ENCODE measurements at places on chromosomes 2 and 18.

GRCh38 chr2:162581959-162582798 lies 238.2 kb downstream of the GCA start:
- DNase-seq = no peak

DNA sequence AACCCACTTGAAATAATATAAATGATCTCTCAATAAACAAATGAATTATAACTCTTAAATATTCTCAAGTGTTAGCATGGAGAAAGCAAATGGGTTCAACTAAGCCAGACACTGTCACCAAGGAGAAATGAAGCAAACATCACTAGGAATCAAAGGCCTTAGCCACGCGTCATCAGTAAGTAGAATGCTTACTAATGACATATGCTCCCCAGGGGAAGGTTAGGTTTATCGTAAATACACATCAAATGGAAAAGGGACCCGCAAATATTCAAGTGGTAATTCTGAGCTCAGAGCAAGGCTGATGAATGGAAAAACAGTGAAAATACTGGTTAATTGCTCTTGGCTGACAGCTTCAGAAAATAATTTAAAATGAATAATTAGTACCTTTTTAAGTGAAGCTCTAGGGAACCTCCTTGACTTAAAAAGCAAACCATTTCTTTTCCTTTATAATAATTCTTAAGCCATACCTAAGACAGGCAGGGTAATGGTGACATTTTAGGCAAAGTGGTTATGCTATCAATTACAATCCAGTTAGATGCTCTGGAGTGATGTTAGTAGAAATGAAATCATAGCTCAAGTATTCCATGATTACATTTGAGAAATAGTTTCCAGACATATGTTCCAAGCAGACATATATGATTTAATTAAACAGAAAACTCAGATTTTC lies 101.5 kb downstream of the ALPK2 start:
- no peak for DNase-seq

DNA sequence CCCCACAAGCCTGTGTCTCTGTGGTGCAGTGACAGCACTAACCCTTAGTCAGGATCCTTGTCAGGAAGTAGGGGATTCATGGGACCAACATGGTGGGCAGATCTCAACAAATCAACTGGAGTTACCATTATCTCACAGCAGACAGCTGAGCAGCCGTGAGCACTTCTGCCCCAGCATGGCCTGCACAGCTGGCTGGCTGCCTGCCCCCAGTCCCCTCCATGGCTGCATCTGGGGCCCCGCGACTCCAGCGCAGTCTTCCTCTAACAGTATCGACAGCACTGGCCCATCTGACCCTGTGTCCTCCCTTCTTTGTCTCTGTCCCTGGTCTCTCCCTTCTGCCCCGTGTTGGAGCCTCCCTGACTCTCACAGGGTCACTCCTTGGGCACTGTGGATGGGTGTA lies 4.7 kb upstream of the ADCY3 start:
- no peak for DNase-seq

DNA sequence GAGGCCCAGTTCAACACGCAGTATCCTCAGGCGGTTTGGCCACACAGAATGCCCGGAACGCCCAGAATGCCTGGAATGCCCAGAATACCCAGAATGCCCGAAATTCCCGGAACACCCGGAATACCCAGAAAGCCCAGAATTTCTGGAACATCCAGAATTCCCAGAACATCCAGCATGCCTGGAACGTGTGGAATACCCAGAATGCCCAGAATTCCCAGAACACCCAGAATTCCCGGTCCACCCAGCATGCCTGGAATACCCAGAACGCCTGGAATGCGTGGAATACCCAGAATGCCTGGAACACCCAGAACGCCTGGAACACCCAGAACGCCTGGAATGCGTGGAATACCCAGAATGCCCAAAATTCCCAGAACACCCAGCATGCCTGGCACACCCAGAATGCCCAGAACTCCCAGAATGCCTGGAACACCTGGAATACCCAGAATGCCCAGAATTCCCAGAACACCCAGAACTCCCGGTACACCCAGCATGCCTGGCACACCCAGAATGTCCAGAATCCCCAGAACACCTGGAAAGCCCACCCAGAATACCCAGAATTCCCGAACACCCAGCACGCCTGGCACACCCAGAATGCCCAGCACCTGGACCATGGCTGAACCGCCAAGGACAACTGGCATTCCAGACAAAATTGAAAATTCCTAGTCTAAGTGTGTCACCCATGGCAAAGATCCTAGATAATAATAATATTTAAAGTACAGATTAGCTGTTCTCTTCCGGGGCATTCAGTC lies 487.4 kb upstream of the SALL3 start:
- no peak for DNase-seq

DNA sequence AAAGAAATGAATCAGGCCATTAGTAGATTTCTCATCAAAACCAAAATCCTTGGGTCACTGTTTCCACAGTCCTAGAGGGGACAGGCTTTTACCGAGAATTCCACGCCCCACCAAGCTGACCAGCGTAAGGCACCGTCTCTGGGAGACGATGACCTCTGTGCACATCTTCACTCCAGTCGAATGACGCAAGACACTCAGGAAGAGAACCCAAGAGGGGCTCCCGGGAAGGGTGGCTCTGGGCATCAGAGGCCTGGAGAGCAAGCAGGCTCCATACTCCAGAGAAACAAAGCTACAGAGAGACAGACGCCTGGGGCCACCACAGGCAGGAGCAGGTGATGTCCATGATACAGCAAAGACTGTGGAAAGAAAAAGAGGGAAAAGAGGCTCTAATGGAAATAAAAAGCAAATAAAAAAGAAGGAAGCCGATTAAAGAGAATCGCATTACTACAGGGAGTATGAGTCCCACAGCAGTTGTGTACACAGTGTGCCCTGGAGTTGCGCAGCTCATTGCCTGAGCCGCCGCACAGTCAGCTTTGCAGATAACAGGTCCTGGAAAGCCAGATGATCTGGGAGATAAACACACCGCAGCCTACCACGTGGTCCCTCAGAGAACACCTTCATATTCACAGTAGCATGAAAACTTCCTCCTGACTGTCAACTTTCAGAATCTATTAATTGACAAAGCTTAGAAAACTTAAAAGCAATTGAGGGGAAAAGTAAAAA lies 572.7 kb upstream of the SALL3 start:
- DNase-seq = no peak

DNA sequence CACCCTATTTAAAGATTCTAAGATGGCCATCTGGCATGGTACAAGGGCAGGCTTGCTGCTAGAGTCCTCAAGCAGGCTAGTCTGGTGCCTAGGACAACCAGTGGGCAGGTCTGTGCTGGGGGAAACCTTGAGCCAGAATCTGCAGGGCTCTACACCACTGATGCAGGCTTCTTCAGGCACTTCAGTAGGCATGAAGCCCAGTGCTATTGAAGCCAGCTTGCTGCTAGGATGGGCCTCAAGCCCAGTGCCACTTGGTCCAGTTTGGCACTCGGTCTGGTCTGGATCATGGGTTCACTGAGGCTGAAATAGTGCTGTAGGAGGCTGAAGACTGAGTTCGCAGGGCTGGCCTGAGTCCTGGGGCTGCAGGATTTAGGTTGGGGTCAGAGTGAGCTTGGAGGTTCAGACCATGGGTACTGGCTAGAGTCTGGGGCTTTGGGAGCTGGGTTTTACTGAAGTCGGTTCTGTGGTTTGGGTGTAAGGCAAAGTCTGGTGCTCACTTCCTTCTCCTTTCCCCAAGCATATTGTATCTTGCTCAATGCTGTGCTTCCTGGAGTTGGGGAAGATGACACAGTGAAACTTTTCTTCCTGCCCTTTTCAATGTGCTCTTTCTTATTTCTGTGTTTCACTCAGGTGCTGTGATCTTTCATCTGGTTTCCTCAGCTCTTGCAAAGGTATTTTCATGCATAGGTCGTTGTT lies 41.2 kb downstream of the SP100 start:
- no peak for DNase-seq

DNA sequence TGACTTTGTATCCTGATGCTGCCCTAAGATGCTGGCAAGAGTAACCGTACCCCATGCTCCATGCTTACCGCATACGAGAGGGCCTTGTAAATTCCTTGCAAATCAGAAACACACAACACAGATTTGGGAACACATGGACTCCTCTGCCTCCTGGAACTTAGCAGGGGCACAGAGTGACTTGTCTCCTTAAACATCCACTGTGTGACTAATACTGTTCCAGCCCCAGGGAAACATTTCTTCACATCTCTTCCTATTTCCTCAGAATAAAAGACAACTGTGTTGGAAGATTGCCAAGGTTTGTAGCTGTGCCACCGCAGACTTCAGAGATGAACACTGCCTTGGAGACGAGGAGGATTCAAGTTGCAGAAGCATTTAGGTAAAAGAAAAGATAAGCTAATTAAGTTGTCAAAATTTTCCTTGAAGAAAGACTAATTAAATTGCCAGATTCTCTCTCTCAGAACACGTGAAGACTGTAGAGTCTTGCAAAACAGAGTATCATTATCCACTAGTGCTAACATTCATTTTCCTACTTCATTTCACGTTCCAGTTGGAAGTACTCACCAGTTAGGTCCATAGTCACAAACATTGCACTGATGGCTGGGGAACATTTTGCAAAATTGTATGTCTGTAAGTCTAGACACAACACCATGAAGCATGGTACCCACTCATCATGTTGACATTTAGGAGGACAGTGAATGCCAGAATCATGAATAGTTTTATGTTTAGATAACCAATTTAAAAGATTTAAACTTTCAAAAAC lies 188.8 kb downstream of the TSN start:
- no peak for DNase-seq

GRCh38 chr2:37635504-37636380 lies 35.7 kb downstream of the CDC42EP3 start:
- DNase-seq = peak; percentile 6

DNA sequence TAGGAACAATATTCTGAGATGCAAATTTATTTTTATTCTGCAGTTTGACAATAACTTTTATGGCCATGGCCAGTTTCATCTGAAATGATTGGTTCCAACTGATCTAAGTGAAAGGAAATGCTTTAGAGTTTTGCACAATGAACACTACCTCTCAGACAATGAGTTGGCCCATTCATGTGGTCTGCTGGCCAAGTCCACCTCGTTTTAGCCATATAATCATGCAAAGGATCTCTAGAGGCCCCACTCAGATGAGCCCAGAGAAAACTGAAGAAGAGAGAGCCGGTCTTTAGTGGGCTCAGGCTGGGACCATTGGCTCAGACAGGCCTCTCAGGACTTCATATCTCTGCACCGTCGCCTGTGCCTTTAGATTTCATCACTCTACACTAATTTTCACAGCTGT lies 254.7 kb downstream of the MREG start:
- no peak for DNase-seq

- no peak for DNase-seq
Measured at GRCh38 chr2:25409468-25409867, 67.7 kb upstream of the DNMT3A start.

DNA sequence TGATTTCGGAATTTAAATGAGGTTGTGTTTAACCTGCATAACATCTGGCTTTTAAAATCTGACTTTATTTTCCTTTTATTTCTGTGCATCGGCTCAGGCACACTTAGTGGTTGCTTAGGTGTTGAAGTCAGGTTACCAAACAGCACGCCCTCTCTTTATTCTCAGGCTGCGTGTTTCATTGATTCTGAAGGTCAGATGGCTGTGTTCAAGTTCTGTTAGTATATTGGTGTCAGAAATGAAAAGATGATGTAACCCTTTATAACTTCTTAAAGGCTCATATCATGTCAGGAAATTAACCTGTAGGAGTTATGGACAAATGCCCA lies 246.5 kb downstream of the LDLRAD4 start:
- DNase-seq = no peak

- DNase-seq = no peak
Measured at GRCh38 chr2:152446213-152446612, 111.2 kb downstream of the FMNL2 start.

- DNase-seq = no peak
Measured at GRCh38 chr2:238684362-238685326, 163.2 kb upstream of the TWIST2 start.

Data from activated naive CD4-positive, alpha-beta T cell (primary cell).